Esophagus mucosa (tissue), 1 donor: ENCODE measurements at places on chromosomes 11 and 22.

DNA sequence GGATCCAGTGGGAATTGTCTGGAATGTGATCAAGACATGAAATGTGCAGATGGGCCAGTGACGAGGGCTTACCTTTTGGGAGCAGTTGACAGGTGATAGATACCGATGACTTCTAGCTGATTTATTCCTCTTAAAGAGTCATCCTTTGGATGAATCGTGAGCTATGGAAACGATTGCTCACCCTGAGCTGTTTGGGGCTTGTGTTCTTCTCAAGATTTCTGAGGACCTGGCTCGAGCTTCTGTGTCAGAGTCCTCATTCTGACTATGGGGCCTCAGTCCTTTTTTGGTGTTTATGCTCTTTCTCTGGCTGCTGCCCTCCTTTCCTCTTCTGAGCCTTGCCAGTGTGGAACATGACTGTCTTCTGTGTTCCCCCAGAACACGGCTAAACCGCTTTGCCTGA is 11.9 kb upstream of the AMPD3 start:
- ATAC-seq, result no peak

GRCh38 chr22:46287873-46288751 is 8.6 kb upstream of the GTSE1 start:
- peak; percentile 65 for ATAC-seq

DNA sequence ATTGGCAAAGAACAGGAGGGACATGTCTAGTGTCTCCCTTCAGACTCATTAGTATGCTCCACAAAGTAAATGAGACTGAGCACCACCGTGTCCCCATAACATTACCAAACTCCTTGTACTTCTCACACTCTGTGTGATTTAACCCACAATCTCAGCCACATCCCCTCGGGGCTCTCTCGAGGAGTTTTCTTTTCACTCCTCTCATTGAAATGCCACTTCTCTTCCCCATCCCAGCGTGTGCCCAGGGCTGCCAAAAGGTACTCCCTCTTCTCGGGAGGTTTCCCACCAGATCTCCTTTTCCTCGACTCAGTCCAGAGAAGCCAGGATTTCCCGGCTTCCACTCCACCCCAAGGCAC is 1.1 kb downstream of the RBFOX2 start:
- ATAC-seq, result no peak

DNA sequence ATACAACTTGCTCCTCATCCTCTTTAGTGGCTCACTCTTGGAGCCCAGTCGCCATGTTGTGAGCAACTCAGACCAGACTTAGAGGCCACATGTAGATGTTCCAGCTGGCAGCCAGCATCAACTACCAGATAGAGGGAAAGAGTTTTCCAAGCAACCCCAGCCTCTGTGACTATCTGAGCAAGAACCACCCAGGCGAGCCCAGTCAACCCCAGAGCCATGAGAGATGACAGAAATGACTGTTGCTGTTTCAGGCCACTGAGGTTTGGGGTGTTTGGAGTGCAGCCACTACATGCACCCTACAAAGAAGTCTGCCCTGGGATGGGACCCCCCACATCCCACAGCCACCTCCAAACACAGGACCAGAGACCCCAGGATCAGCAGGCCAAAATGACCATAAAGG is 24.8 kb upstream of the CLDN5 start:
- no peak for ATAC-seq

- no peak for ATAC-seq
These were observed 41.8 kb downstream of the ENTHD1 start for GRCh38 chr22:39851606-39852315.

GRCh38 chr11:126514061-126514693 is 158.7 kb downstream of the ST3GAL4 start:
- ATAC-seq, result no peak

DNA sequence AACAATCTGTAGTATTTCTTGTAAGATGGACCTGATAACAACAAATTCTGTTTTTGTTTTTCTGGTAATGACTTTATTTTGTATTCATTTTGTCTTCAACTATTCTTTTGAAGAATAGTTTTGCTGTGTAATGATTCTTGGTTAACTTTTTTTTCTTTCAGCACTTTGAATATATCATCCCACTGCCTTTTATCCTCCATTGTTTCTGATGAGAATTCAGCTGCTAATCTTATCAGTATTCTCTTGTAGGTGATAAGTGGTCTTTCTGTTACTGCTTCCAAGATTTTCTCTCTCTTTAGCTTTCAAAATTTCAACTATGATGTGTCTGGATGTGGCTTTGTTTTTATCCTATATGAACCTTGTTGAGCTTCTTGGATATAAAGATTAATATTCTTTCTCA is 21.5 kb downstream of the GALNT18 start:
- ATAC-seq, result no peak

DNA sequence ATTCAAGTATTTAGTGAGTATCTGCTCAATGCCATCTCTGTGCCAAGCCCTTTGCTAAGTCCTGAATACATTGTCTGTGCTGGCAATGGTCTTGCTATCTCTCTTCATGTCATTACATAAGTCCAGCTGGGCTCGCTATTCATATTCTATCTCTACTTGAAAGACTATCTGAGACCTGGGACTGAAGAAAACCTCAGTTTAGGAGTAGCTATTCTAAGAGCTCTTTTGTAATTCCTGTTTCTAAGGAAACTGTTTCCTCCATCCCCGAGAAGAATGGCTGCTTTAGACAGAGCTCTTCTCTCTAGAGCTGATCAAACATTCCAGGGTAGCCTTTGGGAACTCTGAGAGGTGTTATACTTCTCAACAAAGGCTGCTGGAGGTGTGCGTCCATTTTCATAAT is 33.0 kb downstream of the SLC17A6 start:
- ATAC-seq, result no peak

DNA sequence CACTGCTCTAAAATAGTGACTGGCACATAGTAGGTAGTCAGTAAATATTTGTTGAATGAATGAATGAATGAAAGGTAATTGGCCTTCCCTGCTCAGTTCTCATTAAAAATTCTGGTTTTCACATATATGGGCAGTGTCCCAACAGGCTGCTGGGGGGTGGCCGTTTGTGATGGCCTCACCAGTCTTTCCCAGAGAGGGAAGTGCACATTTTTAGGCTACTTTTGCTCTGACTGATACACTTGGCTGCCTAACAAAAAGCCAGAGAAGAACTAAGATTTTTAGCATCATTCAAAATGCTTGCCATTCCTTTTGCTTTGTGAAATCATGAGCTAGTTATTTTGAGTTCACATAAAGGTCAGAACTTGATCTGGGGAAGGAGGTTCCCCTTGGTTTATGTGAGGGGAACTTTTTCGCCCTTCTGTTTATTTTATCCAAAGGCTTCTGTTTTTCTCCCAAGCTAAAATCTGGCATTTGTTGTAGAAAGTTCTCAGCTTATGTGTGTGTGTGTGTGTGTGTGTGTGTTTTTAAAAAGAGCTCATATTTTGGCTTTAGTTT is 83.1 kb downstream of the PTPRJ start:
- no peak for ATAC-seq

DNA sequence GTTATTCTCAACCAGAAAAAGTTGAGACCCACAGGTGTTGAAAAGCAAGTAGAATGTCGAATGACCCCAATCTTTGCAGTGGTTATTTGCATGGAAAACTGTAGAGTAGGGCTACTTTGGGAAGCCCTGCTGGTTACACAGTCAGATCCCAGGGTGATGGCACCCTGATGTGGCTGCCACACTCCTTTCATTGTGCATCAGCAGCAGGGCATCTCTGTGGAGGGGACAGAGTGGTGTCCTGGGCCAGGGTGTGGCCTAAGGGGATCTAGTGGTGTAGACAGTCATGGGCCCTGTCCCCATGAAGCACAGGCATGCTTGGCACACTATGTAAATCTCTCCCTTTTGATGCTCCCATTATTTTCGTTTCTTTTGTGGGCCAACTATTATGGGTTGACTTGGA is 199.4 kb upstream of the NAV2 start:
- ATAC-seq, result no peak

GRCh38 chr11:104332110-104332509 is 168.2 kb upstream of the PDGFD start:
- no peak for ATAC-seq

- ATAC-seq, result peak; percentile 49
These were observed at the start of gene DNAJC4 for GRCh38 chr11:64230171-64230984. DNAJC4 (plus strand) TSS chr11:64230548; CDS start chr11:64230855, 307 bp downstream.

- ATAC-seq, result no peak
These were observed 9.7 kb upstream of the TCF20 start for GRCh38 chr22:42280140-42280539.

- no peak for ATAC-seq
These were observed 23.4 kb downstream of the C2CD3 start for GRCh38 chr11:74147199-74147929.

DNA sequence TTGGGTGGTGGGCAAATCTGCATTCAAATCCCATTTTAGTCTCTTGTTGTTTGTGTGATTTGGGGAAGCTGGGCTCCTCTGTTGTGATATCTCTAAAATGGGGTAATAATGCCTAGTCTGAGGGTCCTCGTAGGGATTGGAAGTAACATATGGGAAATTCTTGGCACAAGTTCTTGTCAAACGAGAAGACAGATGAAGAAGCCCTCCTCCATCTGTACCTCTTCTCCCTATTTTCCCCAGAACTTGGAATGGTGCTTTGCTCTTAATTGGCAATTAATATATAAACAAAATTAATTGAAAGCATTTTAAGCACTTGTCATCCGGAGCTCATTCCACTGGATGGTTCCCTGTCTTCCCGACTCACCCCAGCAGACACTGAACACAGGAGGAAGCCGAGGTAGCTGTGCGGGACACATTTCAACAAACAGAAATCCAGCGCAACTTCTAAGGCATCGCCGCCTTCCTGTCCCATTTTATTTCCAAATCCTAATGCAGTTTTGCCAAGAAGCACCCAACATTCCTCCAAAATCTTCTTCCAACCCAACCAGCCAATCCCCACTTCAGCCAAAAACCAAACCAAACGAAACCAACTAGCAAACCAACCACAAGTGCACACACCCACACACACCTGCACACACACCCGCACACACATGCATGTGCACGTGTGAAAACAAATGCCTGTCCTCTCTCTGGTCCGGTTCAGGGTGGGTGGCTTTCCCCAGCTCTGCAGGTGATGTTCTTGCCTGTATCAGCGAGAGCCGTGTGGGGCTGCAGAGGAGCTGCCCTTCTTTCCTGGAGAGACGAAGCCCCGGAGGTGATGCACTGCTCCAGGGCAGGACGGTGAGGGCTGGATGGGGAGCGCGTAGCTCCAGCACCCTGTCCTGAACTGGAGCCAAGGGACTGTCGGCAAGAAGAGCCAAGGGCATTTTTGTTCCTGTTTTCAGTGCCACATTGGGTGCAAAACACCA is 100.8 kb upstream of the B3GAT1 start:
- no peak for ATAC-seq

GRCh38 chr22:24996420-24996952 is 44.0 kb downstream of the KIAA1671 start:
- ATAC-seq, result no peak

DNA sequence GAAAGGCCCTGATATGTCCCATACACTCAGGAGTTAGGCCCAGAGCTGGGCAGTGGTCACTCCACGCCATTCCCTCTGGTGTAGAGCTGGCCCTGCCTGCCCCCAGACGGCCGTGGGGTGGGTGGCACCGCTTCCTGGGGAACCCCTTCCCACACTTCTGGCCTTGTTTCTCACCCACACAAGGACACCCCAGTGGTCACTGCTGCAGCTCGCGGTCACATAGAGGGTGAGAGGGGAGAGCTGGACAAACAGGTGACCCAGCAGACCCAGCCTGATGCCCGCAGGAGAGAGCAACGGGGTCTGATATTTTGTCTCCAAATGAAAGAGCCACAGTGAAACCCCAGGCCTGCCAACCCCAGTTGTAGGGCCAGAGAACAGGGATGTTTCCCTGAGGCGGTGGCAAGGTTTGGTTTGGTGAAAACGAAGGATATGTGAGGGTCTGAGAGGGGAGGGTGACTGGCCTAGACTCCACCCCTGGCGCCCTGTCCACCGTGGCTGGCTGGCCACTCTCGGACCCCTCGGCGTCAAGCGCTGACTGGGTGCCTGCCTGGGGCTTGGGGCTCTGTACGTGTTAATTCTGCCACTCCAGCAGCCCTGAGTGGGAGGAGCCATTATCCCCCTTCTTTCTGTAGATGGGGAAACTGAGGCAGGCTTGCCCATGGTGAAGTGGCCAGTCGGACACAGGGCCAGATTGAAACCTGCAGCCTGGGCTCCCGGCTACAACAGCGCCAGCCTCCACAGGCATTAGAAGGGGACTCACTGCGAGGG is 71.0 kb upstream of the PPARA start:
- no peak for ATAC-seq

GRCh38 chr11:5928271-5928670 is 13.8 kb upstream of the OR56A3 start:
- ATAC-seq, result no peak

- no peak for ATAC-seq
These were observed 30.9 kb upstream of the LRRC32 start for GRCh38 chr11:76701294-76702040.

GRCh38 chr11:36349351-36350136 is 53.5 kb downstream of the PRR5L start:
- no peak for ATAC-seq

DNA sequence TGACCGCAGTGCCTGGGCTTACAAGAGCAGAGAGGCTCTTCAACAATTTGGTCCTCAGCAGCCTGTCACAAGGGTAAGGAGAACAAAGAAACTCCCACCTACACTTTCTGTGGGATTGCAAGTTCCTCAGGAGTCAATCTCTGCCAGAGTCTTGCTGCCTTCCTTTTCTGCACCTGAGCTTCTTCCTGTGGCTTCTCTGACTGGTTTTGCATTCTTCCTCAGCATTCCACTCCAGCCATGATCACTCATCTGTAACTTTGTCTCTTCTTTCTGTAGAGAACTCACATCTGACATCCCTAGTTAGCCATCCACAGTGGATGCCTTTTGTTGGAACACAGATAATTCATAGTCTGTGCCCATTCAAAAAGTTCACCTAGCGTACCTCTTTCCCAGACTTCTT is 14.2 kb upstream of the OR6A2 start:
- no peak for ATAC-seq

GRCh38 chr11:100681064-100681502 is 6.0 kb upstream of the ARHGAP42 start:
- peak; percentile 89 for ATAC-seq

DNA sequence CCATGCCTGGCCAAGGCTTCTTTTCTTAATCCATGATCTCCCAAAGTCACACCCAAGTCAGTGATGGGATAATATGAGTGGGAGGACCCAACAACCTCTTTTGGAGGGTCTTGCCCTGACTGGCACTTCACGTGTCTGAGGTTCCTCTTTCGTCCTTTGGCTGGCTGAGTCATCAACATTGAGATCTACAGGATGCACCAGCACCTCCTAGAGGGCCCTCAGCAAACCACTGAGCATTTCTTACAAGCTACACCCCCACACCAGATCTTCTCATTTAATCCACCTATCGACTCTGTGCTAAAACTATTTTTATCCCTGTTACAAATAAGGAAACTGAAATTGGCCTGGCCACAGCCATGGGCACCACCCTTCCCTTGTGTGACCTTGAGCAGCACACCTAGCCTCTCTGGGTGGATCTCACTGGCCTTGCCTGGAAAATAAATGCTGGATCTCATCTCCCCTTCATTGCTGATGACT is 63.4 kb downstream of the FLI1 start:
- peak; percentile 67 for ATAC-seq

- ATAC-seq, result no peak
These were observed 148.3 kb downstream of the CEP164 start for GRCh38 chr11:117475716-117476530.

GRCh38 chr22:35725521-35725920 is 7.8 kb downstream of the APOL5 start:
- no peak for ATAC-seq

- no peak for ATAC-seq
These were observed 1298.7 kb upstream of the CNTN5 start for GRCh38 chr11:97722065-97722464.

GRCh38 chr11:77821349-77821851 is 456 bp downstream of the AAMDC start:
- ATAC-seq, result peak; percentile 0
